ENCODE measurements at places on chromosomes 2 and 18.

DNA sequence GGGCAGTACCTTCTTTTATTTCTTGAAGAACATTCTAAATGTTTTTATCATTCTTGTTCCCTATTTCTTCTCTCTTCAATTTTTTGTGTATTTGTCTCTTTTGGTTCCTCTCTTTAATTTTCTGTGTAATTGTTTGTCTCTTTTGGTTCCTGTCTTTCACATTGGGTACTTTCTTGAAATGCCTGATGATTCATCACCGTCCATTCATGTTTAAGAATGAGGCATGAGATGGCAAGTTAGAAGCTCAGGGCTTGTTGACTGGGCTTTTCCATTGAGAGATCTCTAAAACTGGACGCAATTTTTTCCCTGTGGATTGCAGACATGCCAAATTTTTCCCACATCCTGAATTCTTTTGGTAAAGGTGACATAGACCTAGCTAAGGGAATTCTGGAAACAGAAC lies 33.7 kb upstream of the IL1R2 start:
- DNase-seq = peak; percentile 50

GRCh38 chr2:16284941-16285625 lies 344.7 kb downstream of the MYCN start:
- DNase-seq = no peak

- peak; percentile 55 for DNase-seq
These were observed 866.5 kb upstream of the VRK2 start for GRCh38 chr2:57180042-57180567.

DNA sequence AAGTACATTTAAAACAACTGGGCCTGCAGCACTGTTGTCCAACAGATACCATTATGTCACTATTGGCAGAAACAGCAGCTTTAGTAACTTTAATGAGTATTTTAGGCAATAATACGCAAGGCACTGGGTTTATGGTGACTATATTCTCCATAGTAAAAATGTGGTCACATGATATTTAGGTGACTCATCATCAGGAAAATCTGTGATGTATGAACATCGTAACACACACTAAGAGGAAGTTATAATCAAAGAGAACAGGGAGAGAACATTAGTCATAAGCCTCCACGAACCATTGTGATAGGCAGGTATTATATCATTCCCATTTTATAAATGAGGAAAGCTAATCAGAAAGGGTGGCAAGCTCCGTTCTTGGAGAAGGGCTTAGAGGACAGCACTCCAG lies 36.9 kb downstream of the RAPH1 start:
- DNase-seq = peak; percentile 48

- no peak for DNase-seq
These were observed 154.5 kb upstream of the PID1 start for GRCh38 chr2:229425598-229425997.

- peak; percentile 46 for DNase-seq
These were observed 466.6 kb upstream of the TNP1 start for GRCh38 chr2:217326238-217327022.

- DNase-seq = no peak
These were observed 99.3 kb upstream of the FZD5 start for GRCh38 chr2:207868855-207869596.

DNA sequence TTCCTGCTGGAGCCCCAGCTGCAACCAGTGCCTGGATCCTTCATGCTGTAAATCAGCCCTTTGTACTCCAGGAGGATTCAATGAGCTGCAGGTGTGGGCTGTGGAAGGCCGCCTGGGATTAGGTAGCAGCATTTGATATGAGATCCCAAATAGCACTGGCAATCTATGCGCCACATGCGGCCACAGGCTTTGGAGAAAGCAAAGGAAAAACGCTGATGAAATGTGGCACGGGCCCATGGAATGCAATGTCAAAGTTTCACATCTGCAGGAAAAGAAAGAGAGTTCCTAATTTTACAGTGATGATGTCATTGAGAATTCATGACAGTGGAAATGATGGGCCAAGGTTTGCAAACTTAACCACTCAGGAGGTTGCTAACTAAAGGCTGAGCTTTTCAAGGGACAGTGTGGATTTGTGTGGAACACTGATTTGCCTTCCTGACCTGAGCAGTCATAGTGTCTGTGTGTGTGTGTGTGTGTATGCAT lies 216.4 kb upstream of the OSR1 start:
- DNase-seq = peak; percentile 86

DNA sequence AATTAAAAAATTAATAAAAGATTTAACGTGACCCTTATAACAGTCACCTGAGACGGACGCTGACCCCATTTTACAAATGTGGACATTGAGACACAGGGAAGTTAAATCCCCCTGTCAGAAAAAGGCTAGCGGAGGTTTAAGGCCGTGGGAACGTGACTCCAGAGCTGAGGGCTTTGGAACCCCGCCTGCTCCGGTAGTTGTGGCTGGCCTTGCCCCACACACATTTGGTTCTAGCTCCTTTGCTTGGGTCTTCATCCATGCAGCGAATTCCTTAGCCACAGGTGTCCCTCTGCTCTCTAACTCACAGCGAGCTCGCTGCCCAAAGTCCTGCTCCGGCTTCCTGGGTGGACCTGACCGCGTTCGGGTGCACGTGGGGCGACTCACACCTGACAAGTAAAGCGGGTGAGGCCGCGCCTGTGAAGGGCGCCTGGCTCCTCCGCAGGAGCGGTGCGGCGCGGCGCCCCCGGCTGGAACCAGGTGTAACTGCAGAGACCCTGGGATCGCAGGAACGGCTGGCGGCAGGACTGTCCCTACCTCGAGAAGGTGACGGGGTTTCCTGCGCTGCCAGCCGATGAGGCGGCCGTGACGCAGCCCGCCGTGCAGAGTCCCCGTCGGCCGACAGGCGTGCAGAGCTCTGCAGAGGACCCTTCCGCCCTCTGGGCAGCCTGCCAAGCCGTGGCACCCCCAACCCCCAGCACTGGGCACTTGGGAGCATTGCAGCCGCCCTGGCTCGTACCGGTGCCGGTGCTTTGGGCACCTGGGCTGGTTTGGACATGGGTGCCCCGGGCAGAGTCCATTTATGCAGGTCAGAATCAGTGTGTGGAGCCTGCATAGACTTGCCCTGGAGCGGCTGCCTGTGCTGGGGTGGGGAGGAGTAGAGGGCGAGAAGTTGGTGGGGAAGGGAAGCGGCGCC lies 2.4 kb upstream of the PROC start:
- DNase-seq = no peak

GRCh38 chr2:127763776-127764175 lies 47.2 kb downstream of the WDR33 start:
- DNase-seq = peak; percentile 12

DNA sequence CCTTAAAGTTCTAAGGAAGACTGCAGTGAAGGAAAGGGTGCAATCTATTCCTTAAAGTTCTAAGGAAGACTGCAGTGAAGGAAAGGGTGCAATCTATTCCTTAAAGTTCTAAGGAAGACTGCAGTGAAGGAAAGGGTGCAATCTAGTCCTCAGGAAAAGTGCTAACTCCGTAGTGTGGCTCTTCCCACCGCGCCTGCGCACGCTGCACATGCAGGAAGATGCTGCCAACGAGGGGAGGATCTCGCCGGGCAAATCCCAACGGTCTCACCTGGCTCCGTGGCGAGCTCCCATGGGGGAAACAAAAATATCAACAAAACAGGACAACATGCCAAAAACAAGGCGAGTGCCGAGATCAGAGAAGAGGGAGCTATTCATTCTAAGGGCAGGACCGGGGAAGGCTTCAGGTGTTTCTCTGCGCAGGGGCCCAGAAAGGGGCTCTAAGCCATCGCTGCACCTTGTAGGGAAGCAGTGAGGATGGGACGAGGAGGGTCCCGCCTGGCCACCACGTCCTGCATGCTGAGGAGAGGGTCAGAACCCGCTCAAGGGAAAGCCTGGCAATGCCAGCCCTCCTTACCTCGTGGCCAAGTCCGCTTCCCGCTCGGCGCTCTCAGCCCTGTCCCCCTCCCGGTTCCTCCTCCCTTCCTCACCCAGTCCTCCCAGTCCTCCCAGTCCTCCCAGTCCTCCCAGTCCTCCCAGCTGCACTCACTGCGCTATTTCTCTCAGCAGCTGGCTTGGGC lies 24.5 kb downstream of the TIMM21 start:
- DNase-seq = no peak

DNA sequence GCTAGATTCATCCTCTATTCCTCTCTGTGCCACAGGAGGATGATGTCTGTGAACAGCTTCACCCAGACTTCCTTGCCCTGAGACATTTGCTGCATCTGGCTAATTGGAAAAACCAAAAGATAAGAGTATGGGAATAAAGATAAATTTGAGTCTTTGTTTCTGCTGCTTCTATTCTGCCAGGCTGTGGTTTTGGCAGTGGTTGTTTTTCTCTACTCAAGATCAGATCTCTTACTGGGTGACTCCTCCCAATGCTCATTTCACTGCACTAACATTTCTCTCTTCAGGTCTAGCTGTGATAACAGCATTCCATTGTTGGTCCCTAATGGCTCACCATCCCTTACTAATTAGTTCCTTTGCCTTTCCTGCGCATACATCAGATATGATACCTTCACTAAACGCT lies 89.5 kb downstream of the CALCRL start:
- DNase-seq = peak; percentile 4

GRCh38 chr2:172398440-172398839 lies 28.9 kb upstream of the ITGA6 start:
- DNase-seq = no peak

DNA sequence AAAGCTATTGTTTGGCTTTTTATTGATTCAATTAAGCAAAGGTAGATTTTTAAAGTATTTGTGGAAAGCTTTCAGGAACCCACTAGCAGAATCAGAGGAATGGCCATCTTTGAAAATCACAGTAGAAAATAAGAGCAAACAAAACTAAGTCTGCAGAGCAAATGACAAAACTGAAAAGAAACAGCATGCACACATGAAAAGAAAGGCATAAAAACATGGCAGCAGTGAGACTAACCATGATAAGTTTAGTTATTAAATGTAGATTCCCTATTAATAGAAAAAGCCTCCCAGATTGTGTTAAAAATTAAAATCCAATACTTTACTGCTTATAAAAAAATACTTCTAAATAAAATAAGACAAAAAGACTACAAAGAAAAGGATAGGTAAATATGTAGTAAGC lies 9.1 kb upstream of the TLK1 start:
- no peak for DNase-seq

- no peak for DNase-seq
These were observed 246.9 kb downstream of the CELF4 start for GRCh38 chr18:37318360-37319355.

DNA sequence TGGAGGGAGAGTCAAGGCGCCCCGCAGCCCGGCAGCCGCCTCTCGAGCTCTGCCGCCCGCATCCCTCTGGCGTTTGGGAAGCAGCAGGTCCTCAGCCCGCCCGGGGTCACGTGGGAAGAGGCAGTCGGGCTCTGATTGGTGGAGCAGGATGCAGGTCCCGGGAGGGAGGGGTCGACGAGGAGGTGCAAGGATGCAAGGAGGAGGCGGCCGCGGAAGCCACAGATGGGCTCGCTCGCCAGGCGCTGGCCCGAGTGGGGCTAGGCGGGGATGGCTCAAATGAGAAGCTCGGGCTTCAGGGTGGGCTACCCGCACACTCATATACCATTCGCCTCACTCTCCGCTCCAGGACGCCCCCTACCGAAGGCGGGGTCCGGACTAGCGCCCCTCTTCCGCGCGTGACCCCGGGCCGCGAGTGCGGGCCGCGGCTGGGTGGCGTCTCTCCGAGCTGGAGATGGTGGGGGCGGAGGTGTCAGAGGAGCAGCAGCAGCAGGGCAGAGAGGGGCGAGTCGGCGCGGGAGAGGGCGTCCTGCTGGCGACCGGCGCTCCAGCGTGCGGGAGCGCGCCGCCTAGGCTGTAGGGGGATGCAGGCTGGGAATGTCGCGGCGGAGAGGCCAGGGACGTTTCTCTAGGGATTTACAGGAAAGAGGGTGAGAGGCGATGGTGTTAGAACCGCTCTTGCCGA lies at the start of gene TMEFF2:
TSS of gene TMEFF2 (minus strand) at position 68 of the 682 bp plus-strand sequence. CDS start 409 bp downstream, outside the sequence.
- DNase-seq = peak; percentile 83

- no peak for DNase-seq
These were observed 164.8 kb downstream of the METTL4 start for GRCh38 chr18:2406544-2406943.

- peak; percentile 27 for DNase-seq
These were observed 76.2 kb upstream of the UPP2 start for GRCh38 chr2:158025255-158025996.

DNA sequence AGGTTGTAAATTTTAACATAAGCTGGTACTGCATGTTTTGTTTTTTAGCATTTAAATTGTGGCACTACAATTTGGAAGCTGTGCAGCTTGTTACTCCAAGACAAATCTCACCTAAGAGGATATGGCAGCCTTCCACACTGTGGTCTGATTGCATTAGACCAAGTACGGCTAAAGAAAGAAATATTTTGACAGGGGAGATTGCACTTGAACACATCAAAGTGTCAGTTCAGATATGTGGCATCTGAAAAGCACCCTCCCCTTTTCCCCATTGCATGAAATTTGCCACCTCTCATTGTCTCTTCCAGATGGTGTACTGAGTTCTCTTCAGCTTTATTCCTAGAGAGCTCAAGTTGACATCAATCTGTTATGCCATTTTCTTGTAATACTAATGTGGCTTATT lies 295.9 kb downstream of the ERBB4 start:
- no peak for DNase-seq

- DNase-seq = no peak
These were observed 48.3 kb upstream of the PLA2R1 start for GRCh38 chr2:160110674-160111239.

DNA sequence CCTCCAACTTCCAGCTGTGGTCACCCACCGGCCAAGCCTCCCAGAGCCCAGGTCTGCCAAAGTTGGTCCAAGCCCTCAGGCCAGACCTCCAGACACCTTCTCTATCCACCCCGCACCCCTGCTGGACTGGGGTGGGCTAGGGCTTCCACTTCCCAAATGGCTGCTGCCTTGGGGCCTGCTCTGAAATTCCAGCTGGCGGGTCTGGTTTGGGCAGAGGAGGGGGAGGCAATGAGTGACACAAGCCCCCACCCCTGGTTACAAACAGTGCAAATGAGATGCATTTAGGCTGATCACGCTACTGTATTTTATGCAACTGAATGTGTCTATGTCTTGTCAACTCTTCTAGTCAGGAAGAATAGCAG lies 14.6 kb downstream of the POU3F3 start:
- DNase-seq = no peak

DNA sequence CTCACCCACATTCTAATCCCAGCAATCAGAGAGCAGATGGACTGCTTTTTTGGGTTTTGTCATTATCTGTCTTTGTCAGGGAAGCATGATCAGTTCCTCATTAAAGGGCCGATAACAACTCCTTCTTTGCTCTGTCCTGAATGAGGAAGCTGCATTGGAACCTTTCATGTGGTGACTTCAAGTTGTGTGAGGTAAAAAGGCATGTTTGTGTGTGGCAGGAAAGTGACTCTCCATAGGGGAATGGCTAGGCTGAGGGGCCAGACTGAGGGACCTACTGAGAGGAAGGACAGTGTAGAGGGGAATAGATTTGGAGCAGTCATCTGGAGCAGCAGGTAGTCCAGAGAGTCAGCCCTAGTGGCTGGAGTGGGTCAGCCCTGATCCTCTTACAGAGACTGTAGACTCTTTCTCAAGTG lies 23.6 kb upstream of the LRRTM1 start:
- no peak for DNase-seq

Data from fibroblast of skin of scalp (primary cell).